Lung (tissue), 17 donors: ENCODE measurements at places on chromosomes 1 and 21. TPM values are rescaled to one million over a fixed set of nuclear protein-coding genes. Genes with fewer than 3 reads are reported as not detected.

- no peaks in the 10 kb centered on the region for H3K27me3 ChIP-seq
- H3K36me3 ChIP-seq: no peaks in the 10 kb centered on the region
- H3K4me1 ChIP-seq: no peaks in the 10 kb centered on the region
- no peak overlapping the region for H3K4me3 ChIP-seq
These were observed 9.3 kb upstream of the DPYD start for GRCh38 chr1:97929874-97930851.

GRCh38 chr1:115404911-115405310 lies 66.9 kb upstream of the NGF start:
- peaks cover 12% of the 10 kb centered on the region for H3K4me1 ChIP-seq
- no peaks in the 10 kb centered on the region for H3K36me3 ChIP-seq
- H3K27me3 ChIP-seq: no peaks in the 10 kb centered on the region
- no peak overlapping the region for H3K27ac ChIP-seq
- no peak for DNase-seq
- H3K4me3 ChIP-seq: no peak overlapping the region

DNA sequence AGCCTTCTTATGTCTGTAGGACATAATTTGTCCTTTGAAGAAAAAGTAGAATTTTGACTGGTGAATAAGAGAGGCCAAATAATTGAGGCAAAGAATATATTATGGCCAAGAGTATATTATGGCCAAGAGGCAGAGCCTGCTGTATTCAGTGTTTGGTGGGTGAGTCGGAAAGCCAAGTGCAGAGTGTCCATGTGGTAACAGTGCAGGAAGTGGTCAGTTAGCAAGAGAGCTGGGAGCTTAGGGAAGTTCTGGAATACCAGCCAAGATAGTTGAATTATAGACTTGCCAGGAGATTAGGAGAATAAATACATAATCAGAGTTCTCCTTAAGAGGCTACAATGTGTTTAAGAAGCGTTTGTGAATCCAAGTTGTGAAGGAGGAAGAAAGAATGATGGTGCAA lies 131.5 kb upstream of the LMO4 start:
- no peak overlapping the region for H3K4me3 ChIP-seq
- no peaks in the 10 kb centered on the region for H3K27me3 ChIP-seq
- H3K36me3 ChIP-seq: no peaks in the 10 kb centered on the region

Gene ELF3
- 219 TPM for total RNA-seq

DNA sequence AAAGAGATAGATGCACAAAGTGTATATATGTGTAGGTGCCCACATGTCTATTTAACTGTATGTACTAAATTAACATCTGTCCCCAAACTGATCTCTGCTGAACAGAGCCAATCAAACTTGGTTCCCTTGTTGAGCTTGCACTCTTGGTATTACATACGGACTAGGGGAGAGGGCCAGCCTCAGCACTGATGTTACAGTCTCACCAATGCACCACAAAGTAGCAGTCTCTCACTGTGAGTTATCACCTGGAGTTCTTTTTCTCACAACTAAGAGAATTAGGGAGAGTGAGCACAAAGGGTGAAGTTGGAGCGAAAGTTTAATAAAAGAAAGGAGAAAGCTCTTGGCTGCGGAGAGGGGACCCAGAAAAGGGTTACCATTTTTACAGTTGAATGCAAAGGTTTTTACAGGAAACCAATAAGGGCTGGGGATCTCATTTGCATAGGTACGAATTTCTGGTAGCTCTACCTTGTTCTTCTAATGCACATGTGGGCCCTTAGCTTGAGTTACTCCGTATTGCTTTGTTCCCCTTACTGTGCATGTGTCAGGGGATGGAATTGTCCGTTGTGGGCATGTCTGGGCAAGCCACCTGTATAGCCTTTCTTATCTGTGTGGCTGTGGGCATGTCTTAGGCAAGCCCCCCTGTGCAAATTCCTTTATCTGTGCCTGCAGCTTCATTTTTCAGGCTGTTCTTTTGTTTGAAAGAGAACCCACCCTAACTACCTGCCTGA lies 13.3 kb upstream of the CHI3L2 start:
- no peaks in the 10 kb centered on the region for H3K27me3 ChIP-seq
- H3K4me3 ChIP-seq: no peak overlapping the region
- peaks cover 4% of the 10 kb centered on the region for H3K4me1 ChIP-seq

GRCh38 chr1:87888446-87888845 lies 559.8 kb downstream of the LMO4 start:
- H3K4me3 ChIP-seq: no peak overlapping the region
- no peak for DNase-seq
- no peaks in the 10 kb centered on the region for H3K27me3 ChIP-seq

Gene B3GALT5
- 1.1 TPM for total RNA-seq

- no peak for DNase-seq
- peaks cover 9% of the 10 kb centered on the region for H3K27me3 ChIP-seq
- no peaks in the 10 kb centered on the region for H3K36me3 ChIP-seq
- H3K4me1 ChIP-seq: no peaks in the 10 kb centered on the region
- no peak overlapping the region for H3K27ac ChIP-seq
- no peak overlapping the region for H3K4me3 ChIP-seq
These were observed 328.5 kb downstream of the FAM72C start for GRCh38 chr1:143643148-143643885.

DNA sequence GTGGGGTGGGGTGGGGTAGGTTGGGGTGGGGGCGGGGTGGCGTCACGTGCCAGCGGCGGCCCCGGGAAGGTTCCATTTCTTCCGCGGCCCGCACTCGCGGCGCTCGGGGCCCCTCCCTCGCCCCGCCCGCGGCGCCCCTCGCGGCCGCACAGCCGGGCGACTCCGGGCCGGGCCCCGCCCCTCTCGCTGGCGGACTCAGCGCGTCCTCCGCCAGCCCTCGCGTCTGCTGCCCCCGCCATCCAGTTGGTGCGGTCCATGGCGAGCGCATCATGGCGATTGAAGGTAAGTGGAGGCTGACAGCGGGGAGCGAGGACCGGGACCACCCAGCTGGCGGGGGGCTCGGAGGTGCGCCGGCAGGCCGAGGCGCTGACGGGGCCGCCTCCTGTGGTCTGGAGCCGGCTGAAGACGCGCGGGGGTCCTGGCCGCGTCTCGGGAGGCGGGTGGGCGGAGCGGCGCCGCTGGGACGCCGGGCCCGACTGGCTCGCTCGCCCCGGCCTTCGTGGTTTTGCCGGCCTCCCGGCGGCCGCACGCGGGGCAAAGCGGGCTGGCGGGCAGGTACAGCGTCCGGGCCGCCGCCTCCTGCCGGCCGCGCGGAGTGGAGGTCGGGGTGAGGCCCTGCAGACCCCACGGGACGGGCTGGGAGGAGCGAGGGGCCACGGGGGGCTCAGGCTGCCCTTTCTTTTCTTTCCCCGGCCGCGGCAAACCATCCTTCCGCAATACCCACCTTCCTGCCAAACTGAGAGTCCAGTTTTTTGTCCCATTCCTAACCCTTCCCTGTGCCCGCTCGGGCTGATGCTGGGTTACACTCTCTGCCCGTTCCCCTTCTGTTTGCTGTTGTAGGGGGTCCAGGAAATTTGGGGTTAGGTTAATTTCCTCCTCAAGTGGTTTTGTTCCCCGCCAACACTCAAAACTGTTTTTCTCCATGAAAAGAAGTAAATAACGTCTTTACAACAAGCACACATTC lies at the start of gene SYT14:
Gene SYT14 (plus strand): TSS at position 222 of the 964 bp plus-strand sequence. CDS start 48 bp downstream, at position 270.
- peaks cover 8% of the 10 kb centered on the region for H3K27me3 ChIP-seq
- no peak within 1 kb of the TSS for H3K27ac ChIP-seq
- peaks cover 9% of the 10 kb centered on the region for H3K4me1 ChIP-seq
- DNase-seq: peak; percentile 6
- H3K4me3 ChIP-seq: no peak within 1 kb of the TSS
- H3K36me3 ChIP-seq: no peaks in the 10 kb centered on the region
